NCI-H187 (cell line): ENCODE measurements at places on chromosomes 5 and 9.

GRCh38 chr5:1374030-1374678 lies 29.3 kb upstream of the CLPTM1L start:
- no peak for DNase-seq

- no peak for DNase-seq
These were observed 46.4 kb upstream of the SH3GL2 start for GRCh38 chr9:17532461-17532860.

- no peak for DNase-seq
These were observed 421.8 kb downstream of the ACTL7B start for GRCh38 chr9:108434036-108434435.

GRCh38 chr9:120902569-120903535 lies 23.7 kb downstream of the TRAF1 start:
- DNase-seq, result no peak

GRCh38 chr5:172533399-172534228 lies 79.3 kb upstream of the SH3PXD2B start:
- no peak for DNase-seq
